ENCODE measurements at places on chromosomes 5 and 9.

- peak; percentile 75 for DNase-seq
These were observed at the start of gene DEPDC1B for GRCh38 chr5:60699609-60700415. Gene DEPDC1B, minus strand, starts transcription at chr5:60700166. Its CDS starts 73 bp downstream, at chr5:60700093.

DNA sequence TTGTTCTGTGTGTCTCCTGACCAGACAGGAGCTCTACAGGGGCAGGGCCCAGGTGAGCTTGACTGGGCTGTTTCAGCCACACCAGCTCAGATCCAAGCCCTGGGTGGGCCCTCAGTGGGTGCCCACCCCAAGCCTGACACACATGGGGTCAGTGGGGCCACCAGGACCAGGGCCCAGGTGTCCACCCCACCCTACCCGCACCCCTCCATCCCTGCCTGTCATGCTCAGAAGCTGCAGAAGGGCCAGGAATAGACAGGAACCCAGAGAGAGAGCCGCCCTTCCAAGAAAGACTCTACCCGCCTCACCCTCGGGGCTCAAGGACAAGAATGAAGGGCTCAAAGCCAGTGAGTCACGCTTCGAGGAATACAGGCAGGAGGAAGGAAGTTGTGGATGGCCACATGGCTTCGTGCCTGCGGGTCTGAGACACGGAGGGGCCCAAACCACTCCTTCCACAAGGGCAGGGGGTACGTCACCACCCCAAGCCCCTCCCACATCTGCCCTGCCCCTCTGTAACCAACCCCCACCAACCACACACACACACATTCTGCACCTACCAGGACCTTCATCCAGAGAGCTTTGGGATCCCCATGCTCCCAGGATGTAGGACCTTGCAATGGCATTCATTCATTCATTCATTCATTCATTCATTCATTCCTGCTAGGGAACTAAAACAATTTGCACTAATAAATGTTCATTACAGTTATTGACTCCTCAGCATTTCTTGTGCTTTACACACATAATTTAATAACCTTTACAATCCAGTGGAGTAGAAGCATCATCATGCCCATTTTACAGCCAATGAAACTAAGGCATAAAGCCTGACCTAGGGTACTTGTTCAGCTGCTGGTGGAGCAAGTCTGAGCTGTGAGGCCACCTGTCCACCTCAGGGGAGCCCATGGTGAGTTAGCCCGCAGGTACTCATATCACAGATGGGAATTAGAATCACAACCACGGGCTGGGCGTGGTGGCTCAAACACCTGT lies 55.9 kb upstream of the STXBP1 start:
- DNase-seq = no peak

GRCh38 chr9:14824481-14824880 lies 85.7 kb downstream of the FREM1 start:
- no peak for DNase-seq

- no peak for DNase-seq
These were observed at the start of gene PCDHB6 for GRCh38 chr5:141149812-141150211. Gene PCDHB6, plus strand, starts transcription at chr5:141150057. Its CDS starts 201 bp downstream, at chr5:141150258.

- DNase-seq = no peak
These were observed 1141.1 kb upstream of the DMAC1 start for GRCh38 chr9:8940650-8941049.

GRCh38 chr9:128399861-128400260 lies 20.8 kb upstream of the CERCAM start:
- DNase-seq = no peak

DNA sequence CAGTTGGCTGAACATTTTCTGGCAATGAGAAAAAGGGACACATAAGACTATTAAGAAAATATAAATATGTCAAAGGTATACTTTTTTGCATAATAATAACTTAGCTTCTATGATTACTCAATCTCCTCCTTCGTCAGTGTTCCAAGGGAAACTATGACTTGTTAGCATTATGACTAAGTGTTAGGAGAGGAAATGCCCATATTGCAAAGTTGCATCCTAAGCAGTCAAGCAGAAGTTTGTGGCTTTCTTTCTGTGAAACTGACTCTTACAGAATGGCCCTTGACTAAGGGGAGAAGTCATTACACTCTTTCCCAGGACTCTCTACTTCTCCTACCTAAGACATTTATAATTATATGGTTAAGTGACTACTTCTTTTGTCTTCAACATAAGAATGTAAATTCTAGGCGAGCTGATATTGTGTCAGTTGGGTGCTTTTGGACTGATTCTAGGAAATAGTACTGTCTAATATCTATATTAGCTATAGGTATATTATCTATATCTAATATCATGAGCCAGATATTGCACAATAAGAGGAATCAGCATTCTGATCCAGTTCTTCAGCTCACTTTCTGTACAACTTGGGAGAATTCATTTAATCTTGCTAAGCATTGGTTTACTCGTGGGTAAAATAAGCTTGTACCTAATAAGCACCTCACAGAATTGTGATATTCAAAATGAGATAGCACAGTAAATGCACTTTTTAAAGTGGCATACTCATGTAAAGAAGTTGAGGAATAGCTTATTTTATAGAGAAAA lies 16.4 kb upstream of the SPINK6 start:
- DNase-seq = peak; percentile 1

DNA sequence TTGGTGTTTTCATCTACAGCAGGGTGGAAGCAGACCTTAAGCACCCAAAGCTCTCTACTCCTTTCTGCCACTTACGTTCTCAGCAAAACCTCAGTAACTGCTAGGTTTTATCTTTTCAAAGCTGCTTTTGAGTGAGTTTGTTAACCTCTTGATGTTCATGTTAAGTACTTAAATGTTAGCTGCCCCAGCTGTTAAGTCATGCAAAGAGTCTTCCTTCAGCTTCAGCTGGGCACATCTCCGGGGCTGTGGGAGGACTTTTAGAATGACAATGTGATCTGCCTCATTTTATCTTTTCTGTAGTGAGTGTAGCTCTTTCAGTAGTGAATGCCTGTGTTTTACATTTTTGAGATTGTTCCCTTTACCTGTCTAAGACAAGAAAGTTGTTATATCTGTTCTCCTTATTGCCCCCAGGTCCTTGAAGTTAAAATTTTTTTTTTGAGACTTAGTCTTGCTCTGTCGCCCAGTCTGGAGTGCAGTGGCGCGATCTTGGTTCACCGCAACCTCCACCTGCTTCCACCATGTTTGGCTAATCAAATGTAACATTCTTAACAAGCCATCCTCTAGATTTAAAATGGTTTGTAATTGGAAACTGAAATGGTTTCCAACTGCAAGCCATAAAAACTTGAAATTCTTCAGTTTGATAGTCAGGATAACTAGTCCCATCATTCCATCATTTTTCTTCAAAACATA lies 19.6 kb downstream of the KDM4C start:
- no peak for DNase-seq

DNA sequence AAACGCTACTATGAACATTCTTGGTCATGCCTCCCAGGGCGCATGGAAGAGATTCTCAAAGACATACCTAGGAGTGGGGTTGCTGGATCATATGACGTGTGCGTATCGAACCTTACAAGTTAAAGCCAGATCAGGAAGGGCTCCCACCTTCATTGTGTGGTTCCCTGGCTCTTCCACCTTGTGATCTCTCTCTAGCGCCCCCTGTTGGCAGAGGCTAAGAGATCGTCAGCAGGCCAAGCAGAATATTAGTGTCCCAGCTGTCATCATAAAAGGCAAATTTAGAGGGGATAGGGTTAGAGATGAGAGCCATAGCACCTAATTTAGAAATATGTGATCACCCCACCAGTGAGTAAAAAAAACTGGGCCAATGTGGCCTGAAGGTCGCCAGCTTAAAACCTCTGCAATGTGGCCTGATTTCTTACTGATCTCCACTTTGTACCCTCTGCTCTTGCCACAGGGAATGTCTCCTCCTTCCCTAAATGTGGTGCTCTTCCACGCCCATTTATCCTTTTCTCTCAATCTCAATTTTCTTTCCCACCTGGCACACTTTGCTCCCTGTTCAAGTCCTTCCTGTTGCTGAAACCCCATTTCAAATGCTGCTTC lies 91.7 kb upstream of the SHB start:
- no peak for DNase-seq

DNA sequence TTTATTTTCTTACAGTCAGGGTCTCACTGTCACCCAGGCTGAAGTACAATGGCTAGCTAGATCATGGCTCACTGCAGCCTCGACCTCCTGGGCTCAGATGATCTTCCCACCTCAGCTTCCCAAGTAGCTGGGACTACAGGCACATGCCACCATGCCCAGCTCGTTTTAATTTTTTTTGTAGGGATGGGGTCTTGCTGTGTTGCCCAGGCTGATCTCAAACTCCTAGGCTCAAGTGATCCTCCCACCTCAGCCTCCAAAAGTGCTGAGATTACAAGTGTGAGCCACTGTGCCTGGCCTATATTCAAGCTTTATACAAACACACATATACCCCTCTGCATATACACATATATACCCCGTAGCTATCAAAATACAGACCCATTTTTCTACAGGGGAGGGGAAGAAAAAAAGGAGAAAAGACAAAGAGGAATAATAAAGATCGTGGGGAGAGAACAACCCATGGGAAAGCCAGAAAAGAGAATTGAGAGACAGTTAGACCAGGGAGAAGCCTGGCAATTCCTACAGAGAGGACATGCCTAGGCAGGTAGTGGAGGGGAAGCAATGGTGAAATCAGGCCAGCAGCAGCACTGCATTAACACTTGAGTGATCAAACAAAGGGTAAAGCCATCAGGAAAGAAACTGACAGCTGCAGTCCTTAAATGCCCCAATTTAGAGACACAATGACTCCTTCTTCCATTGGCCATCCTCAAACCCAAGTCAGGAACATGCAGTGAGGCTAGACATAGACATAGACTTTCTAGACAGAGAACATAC lies 102.7 kb downstream of the EFNA5 start:
- DNase-seq = no peak

GRCh38 chr9:4836676-4837075 lies 43.9 kb downstream of the RCL1 start:
- no peak for DNase-seq

DNA sequence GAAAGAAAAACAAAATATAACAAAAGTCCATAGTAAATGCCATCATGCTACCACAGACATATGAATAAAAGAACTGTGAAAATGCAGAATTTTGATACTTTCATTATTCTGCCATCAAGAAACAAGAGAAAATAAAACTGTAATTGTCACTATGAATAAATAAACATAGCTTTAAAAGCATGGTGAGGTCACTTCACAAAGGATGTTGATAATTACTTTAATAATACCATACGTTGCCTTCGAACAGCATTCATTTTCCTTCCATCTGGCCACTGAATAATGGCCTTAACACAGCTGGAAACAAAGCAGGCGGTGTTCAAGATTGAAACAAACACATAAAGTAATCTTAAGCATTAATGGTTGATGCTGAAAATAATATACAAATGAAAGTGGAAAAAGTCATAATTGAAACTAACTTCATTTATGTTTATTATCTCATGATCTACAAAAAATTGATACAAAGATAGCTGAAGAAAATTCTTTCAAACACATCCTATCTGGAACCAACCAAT lies 102.0 kb downstream of the AGTPBP1 start:
- DNase-seq = no peak

DNA sequence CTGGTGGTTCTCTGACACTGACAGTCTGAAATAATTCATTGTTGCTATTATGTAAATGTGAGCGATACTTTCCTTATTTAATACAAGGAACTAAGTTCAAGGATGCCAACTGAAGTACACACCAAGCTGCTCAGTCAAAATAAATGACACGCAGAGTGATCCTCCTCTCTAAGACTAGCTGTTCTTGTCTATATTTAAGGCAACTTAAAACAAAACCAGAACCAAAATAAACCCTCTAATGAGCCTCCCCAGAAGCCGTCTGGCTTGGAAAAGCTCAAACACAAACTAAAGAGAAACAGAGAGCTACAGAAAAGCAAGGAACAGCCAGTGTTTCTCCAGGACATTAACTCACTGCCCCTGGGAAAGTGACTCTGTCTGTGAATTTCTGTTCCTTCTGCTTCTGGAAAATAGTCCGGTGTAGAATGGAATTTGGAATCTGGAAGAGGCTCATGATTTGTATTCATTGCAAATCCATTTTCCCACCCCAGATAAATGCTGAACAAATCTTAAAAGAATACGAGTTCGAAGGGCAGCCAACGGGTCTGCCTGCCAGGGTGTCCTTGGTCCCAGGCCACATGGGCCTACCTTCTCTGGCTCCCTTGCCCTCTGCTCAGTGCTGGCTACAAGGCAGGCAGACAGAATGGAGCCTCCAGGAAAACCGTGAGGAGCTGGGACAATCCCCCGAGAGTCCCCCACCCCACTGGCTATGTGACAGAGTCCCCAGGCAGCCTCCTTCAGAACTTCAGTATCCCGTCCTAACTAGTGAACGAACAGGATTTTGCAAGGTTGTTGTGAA lies 14.8 kb downstream of the GGTA1 start:
- no peak for DNase-seq

GRCh38 chr5:5165541-5166002 lies 25.4 kb downstream of the ADAMTS16 start:
- DNase-seq = no peak

- DNase-seq = no peak
These were observed 140.6 kb upstream of the RAD23B start for GRCh38 chr9:107142430-107142829.

DNA sequence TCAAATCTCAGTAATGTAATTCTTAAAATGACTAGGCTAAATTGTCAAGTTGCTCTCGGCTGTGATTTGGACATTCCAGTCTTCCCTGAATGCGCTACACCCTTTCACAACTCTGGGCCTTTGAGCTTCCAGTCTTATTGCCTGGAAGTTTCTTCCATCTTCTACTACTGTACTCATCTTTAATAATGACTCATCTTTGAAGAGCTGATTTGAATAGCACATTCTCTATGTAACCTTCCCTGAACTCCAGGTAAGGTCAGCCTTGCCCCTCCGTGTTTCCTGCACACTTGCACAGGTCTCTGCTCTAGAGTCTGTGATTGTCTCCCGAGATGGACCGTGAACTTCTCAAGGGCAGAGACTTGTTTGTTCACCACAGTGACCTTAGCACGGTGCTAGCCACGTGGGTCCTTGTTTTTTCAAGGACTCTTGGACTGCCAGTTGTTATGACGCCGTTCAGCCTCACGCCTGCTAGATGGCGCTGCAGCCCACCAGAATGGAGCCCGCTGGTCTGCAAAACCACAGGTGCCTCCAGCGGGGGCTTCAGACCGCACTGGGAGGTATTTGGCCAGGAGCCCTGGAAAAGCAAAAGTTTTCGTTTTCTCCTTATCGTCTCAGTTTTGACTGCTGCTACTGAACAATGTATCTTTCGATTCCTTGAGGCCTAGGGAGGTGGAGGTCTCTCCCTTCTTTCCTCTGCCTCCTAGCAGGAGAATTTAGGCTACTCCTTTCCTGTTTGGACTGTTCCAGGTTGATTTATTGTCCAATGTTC lies 44.4 kb downstream of the SEC61B start:
- no peak for DNase-seq

GRCh38 chr5:169299191-169299662 lies 1.7 kb downstream of the SLIT3 start:
- DNase-seq = no peak

- DNase-seq = no peak
These were observed 87.6 kb downstream of the ERP44 start for GRCh38 chr9:100011062-100011681.

- no peak for DNase-seq
These were observed 493.3 kb downstream of the PRELID2 start for GRCh38 chr5:145341842-145342241.

Measured in forelimb muscle (tissue), 1 donor.